ENCODE measurements at places on chromosomes 6 and 20. TPM values are rescaled to one million over a fixed set of nuclear protein-coding genes. Genes with fewer than 3 reads are reported as not detected.
A peak's percentile ranks its signal among the peaks of the same experiment; 100 is the strongest.

ANKRD66 gene
- not detected for total RNA-seq

DNA sequence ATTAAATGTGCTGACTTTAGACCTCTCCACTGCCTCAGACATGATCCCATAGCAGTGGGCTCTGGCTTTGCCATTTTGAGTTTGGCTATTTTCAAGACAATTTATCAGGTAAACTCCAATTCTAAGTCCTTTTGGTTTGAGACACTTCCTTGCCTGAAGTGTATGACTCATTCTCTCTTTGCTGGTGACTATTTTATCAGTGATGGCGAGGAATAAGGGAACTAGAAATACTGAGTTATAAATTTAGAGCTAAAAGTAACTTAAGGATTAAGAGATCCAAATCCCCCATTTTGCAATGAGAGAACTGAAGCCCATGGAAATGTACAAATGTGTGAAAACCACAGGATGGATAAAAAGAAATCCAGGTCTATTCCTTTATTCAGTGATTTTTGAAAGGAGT is 30.9 kb upstream of the CD83 start:
- DNase-seq, result no peak

DNA sequence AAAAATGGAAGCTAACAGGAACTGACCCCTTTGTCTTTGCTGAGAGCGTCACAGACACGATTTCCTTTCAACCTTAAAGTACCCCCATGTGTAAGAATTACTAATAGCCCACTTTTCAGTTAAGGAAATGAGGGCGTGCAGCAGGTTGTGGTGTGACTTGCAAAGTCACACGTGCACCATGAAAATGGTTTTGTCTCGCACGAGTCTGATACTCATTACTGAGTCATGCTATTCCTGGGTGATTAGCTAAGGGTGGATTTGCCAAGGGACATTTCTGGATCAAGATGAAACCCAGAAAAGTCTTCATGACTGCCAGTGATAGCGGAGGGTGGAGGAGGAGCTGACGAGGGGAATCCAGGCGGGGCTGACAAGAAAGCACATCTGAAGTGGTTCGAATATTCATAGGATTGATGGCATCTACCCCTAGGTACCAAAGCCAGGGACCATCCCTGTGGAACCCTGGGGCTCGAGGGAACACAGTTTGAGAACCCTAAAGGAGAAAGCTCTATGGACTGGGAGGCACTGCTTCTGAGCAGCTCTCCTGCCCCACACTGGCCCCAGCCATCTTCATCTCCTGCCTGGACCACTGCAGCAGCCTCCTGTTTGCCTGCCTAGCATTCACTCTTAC is 12.1 kb upstream of the NFATC2 start:
- DNase-seq, result no peak

- no peak for DNase-seq
Observed at GRCh38 chr6:123777563-123777962, 26.1 kb upstream of the NKAIN2 start.

SLC26A8 gene
- total RNA-seq, result not detected

GRCh38 chr6:43202451-43202850 is 20.5 kb downstream of the CUL9 start:
- no peak for DNase-seq

KIF13A gene
- not detected for total RNA-seq

CDSN gene
- total RNA-seq, result not detected

CDYL gene
- 24.0 TPM for total RNA-seq

PHACTR3 gene
- total RNA-seq, result not detected

- no peak for DNase-seq
Observed at GRCh38 chr6:10315034-10315433, 99.8 kb downstream of the TFAP2A start.

RCAN2 gene
- not detected for total RNA-seq

GRCh38 chr20:25160467-25160866 is 35.0 kb upstream of the ENTPD6 start:
- DNase-seq, result no peak

DNA sequence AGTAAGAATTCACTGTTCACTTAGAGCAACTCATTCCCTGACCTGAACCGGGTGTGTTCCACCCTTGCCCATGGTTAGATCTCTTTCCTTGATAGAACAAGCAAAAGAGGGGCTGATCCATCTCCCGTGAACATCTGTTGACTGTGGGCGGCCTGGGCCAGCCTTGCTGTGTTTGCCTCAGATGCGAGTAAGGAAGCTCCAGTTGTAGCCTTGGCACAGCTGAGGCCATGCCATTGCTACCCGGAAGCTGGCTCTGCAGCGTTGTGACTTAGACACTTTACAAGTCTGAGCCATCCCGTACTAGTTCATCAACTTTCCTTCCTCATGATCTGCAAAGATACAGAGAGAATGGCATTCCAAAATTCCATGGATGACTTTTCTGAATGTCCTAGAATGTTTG is 139.0 kb downstream of the MAP3K4 start:
- DNase-seq, result no peak

DNA sequence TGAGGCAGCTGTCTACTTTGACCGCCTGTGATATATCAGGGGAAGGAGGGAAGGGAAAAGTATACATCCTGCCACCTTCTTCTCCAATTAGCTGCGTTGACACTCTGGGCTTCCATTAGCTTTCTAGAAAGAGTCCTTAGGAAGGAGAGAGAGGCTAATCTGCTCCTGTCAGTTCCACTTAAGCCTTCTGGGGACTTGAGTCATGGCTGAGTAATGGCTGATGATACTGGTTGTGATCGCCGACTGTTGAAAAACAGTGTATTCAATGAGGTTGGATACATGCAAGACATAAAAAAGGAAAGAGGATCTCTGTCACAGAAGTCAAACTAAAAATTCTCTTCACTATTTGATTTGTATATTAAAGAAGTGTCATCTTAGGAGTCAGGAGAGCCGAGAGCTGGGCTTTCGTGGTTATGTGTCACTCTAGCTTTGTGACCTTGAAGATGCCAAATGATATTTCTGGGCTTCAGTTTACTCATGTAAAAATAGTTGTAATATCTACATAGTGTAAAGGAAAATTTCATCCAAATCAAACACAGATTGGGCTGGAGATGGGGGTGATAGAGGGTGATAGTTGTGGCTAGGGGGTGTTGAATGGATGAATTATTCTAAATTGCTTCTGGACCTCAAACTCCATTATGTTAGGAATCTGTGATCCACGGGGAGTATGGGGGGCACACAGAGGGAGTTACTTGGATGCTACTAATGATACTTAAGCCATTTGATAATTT is 189.0 kb downstream of the UST start:
- DNase-seq, result no peak

GRCh38 chr20:64244870-64245603 is 10.5 kb upstream of the PCMTD2 start:
- no peak for DNase-seq

DNA sequence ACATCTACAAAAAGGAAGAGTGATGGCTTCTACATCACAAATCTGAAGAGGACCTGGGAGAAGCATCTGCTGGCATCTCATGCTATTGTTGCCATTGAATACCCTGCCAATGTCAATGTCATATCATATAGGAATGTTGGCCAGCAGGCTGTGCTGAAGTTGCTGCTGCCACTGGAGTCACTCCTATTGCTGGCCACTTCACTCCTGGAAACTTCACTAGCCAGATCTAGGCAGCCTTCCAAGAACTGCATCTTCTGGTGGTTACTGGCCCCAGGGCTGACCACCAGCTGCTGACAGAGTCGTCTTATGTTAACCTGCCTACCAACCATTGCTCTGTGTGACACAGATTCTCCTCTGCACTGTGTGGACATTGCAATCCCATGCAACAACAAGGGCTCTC is 111.8 kb downstream of the PERP start:
- no peak for DNase-seq

GRCh38 chr20:59064214-59064722 is 21.7 kb upstream of the PRELID3B start:
- DNase-seq, result no peak

GRCh38 chr6:148769304-148769968 is 22.6 kb downstream of the UST start:
- DNase-seq, result no peak

MYH7B gene
- not detected for total RNA-seq

DNA sequence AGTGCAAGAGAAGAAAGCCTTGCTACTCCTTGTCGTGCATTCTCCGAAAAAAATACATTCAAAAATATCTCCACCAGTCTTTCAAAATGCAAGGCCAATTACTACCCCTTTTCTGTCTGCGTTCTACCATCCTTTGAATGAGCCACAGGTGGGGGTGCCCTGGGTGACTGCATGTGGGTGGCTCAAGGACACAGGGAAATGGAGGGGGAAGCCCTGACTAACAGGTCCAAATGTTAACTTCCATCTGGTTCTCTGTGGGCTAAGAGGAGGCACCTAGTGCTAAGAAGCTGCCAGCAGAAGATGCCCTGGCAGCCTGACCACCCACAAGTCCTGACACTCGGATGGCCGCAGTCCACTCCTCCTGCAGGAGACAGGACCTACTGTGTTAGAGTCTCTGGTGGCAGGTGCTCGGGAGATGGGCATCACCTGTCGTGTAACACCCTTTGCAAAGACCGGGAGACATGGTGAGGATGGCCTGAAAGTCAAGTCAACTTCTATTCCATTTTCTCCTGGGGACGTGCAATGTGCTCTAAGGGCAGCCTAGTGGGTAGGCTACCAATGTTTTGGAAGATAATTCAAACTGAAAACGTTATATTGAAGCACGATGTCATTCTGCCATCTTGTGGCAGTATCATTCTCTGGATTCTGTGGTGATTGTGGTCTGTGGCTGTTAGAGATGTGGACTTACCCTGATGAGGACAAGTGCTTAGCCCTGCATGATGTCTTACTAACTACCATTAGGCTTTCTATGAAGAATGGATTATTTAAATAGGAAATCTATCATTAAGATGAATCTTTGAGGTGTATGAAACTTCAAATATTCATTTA is 27.4 kb upstream of the IGF2R start:
- DNase-seq, result peak; percentile 37

Measured in activated naive CD4-positive, alpha-beta T cell treated with anti-CD3 and anti-CD28 coated beads, Interleukin-2, amount 50 U/mL, for 72 hours (primary cell).